Lung (tissue), 17 donors: ENCODE measurements at places on chromosomes 1 and 21. TPM values are rescaled to one million over a fixed set of nuclear protein-coding genes. Genes with fewer than 3 reads are reported as not detected.

CYP4A22 gene
- 0.16 TPM for polyA plus RNA-seq

SMCP gene
- not detected for polyA plus RNA-seq

NGF gene
- polyA plus RNA-seq = 1.7 TPM

RXRG gene
- 1.8 TPM for polyA plus RNA-seq

ST6GALNAC5 gene
- polyA plus RNA-seq = 8.9 TPM

PEAR1 gene
- polyA plus RNA-seq = 7.6 TPM

TNFRSF4 gene
- 11.3 TPM for polyA plus RNA-seq

FCMR gene
- 3.6 TPM for polyA plus RNA-seq

RHOC gene
- polyA plus RNA-seq = 243 TPM

MMEL1 gene
- polyA plus RNA-seq = 6.2 TPM

RIPPLY3 gene
- polyA plus RNA-seq = 0.93 TPM

- DNase-seq = no peak
Measured at GRCh38 chr1:67942274-67942673, 108.2 kb downstream of the DIRAS3 start.

DNA sequence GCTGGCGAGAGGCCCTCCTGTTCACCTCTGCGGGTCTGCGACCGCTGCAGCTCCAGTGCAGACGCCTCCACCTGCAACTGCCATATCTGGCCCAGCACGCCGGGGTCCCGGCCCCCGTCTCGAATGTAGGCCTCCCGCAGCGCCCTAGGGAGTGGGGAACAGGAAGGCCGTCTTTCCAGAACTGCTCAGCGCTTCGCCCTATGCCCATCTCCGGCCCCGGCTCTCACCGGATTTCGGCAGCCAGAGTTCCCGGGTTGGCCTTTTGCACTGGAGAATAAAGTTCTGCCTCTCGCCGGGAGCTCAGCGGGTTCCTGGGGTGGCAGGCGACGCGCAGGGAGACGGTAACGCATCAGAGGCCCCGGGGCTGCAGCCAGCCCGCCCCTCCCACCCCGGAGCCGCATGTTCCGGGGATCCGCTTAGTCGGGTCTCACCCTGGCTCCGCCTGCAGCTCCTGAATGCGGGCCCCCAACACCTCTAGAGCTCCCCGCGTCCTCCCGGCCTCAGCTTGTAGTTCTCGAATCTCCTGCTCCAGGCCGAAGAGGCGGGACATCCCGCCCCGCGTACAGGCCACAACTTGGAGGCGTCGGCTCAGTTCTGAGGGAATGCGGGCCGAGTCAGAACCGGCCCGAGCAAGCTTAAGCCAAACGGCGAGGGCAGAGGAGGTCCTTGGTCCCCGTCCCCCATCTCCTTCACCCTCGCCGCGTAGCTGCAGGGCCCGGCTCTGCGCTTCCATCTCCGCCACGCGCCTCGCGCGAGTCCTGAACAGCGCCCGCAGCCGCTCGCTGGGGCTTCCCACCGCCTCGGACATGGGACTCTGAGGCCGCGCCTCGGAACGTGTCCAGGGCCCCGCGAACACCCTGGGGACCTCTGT is 1.1 kb downstream of the CCDC17 start:
- peak; percentile 29 for DNase-seq

DNA sequence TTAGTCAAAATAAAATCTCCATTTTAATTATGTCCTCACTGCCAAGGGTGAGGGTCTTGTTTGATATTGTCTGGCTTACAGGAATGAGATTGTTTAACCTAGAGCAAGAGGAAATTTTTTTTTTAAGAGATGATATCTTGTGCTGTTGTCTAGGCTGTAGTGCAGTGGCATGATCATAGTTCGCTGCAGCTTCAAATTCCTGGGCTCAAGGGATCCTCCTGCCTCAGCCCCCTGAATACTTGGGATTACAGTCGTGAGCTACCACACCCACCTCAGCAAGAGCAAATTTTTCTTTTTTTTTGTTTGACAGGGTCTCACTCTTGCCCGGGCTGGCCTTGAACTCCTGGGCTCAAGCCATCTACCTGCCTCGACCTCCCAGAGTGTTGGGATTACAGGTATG is 84.6 kb downstream of the DISP1 start:
- DNase-seq = no peak

- peak; percentile 51 for DNase-seq
Measured at GRCh38 chr21:32682696-32683474, 44.9 kb downstream of the SYNJ1 start.

DNA sequence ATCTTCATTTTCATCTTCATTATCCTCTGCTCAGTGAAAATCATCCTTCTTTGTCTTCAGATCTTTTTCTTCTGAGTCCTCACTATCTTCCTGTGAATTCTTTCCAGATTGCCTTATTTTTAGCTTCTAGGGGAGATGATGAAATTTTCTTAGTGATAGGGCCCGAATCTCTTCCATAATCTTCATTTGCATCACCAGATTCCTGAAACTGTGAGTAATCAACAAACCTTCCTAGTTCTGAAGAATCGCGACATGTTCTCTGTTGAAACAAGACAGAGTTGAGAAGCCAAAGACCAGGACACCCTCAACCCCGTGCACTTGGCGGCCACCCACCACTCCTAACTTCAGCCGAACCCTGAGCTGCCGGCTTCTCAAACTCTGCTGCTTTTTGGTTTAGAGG is 92.8 kb upstream of the CDC42BPA start:
- DNase-seq = no peak

DNA sequence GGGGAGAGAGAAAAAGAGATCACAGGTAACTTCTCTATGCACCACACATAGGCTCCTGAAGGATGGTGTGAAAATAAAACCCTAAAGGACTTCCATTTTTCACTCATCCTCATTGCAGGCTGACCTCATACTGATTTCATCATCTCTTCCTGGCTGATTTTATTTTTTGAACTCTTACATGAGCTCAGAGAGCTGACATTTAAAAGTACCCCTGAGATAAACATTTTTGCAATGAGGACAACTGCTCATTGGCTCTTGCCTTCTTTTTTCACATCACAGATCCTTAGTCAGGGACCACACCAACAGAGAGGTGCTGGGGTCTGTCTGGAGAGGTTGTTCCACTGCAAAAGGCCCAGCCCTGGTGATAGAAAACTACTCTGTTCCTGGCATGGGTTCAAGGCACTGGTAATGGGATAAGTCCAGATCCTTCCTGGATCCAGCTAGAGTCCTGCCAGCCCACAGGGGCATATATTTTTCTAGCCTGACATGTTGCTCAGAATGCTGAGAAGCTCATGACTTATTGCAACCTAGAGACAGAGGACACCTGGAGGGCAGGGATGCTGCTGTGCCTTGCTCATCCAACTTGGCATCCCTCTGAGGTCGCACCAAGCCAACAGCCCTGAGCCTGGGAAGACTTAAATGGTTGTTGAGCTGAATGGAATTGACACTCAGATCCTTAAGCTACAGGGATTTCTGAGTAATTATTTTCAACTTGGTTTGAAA is 360.0 kb downstream of the HHAT start:
- no peak for DNase-seq

- DNase-seq = no peak
Measured at GRCh38 chr1:182910143-182910542, 42.8 kb downstream of the SHCBP1L start.

DNA sequence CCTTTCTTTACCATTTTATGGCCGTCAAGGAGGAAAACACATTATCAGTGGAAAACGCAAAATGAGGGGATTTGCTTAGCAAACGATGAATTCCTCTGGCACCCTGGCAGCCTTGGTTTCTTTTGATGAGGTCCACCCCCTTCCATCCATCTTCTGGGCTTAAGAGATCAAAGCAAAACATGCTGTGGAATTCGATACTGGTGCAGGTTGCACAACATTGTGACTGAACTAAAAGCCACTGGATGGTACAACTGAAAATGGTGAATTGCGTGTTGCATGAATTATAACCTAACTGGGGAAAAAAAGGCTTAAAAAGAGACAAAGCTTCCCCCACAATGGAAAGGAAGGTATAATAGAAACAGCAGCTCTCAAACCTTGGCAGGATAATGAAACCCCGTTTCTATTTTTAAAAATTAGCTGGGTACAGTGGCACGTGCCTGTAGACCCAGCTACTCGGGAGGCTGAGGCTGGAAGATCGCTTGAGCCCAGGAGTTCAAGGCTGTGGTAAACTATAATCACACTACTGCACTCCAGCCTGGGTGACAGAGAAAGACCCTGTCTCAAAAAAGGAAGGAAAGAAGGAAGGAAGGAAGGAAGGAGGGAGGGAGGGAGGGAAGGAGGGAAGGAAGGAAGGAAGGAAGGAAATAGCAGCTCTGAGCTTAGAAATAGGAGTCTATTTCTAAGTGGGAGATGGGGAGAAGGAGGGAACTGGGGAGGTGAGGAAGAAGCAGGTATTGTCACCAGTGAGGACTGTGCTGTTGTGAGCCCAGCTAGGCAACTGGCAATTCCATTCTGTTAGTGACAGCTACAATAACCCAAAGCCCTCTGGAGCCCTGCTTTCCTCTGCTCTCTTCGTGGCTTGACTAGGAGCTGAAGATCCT is 29.0 kb upstream of the LGALS8 start:
- DNase-seq = peak; percentile 26

GRCh38 chr1:211327346-211327921 is 801 bp downstream of the TRAF5 start:
- peak; percentile 76 for DNase-seq

DNA sequence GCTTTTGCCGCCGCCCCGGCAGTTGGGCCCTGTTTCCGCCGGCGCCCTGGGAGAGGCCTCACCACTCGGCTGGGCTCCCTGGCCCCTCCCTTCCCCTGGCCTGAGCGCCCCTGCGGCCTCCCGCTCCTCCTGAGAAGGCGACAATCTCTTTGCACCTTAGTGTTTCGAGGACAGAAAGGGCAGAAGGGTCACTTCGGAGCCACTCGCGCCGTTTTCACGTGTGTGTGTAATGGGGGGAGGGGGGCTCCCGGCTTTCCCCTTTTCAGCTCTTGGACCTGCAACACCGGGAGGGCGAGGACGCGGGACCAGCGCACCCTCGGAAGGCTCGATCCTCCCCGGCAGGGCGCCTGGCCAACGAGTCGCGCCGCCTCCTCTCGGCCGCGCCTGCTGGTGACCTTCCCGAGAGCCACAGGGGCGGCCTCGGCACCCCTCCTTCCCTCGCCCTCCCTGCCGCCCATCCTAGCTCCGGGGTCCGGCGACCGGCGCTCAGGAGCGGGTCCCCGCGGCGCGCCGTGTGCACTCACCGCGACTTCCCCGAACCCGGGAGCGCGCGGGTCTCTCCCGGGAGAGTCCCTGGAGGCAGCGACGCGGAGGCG is 432 bp upstream of the SIM2 start:
- peak; percentile 48 for DNase-seq

GRCh38 chr1:160206421-160207117 is 1.4 kb downstream of the PEA15 start:
- DNase-seq = no peak

DNA sequence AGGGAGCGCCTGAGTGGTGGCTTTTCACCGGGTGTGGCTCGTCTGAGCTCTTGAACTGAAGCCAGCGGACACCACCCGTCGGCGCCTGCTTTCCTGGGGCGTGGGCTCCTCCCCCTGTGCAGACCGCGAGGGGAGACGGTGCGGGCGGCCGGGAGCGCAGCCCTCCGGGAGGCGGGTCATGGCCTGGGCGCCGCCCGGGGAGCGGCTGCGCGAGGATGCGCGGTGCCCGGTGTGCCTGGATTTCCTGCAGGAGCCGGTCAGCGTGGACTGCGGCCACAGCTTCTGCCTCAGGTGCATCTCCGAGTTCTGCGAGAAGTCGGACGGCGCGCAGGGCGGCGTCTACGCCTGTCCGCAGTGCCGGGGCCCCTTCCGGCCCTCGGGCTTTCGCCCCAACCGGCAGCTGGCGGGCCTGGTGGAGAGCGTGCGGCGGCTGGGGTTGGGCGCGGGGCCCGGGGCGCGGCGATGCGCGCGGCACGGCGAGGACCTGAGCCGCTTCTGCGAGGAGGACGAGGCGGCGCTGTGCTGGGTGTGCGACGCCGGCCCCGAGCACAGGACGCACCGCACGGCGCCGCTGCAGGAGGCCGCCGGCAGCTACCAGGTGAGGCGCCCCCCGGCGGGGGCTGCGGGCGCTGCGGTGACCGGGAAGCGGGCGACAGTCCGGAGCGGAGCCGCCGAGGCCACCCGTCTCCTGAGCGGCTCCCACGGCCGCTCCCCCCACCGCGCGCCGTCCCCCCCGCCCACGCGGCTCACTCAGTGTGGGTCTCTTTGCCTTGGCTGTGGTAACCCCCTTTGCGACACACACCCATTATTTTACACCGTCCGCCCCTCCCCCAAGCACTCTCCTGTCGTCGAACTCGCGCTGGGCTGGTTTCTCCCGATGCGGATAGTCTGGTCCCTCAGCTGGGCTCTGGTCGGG is at the start of gene TRIM58:
Gene TRIM58, plus strand, starts transcription at position 119 of the 916 bp plus-strand sequence. Its CDS starts 60 bp downstream, at position 179.
- DNase-seq = peak; percentile 4

DNA sequence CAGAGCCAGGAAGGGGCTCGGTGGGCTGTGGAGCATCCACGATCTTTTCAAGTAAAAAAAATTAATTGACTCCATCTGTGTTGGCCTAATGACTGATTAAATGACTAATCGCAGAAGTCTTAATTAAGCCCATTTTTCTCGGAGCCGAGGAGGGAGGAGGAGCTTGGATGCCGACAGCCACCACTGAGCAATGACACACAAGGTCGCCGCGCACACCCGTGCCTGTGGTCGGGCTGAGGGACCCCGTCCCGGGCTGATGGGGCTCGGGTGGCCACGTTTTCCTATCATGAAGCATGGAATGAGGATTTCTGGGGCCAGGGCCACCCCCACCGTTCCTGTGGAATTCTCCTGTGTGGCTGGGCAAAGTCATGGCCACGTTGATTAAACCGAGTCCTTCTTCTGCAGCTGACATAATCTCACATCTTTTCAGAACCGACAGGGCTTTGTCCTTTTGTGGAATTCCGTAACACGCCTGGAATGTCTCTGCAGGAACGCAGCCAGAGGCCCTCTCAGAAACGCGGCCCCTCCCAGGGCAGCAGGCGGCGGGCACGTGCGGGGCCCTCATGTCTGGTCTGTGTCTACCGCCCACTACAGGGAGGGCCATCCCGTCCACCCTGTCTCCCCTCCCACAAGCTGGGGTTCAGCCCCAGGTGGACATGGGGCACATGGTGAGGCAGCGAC is 60.7 kb downstream of the MORN1 start:
- peak; percentile 92 for DNase-seq

GRCh38 chr1:10631811-10632593 is 157.3 kb downstream of the PEX14 start:
- peak; percentile 72 for DNase-seq

DNA sequence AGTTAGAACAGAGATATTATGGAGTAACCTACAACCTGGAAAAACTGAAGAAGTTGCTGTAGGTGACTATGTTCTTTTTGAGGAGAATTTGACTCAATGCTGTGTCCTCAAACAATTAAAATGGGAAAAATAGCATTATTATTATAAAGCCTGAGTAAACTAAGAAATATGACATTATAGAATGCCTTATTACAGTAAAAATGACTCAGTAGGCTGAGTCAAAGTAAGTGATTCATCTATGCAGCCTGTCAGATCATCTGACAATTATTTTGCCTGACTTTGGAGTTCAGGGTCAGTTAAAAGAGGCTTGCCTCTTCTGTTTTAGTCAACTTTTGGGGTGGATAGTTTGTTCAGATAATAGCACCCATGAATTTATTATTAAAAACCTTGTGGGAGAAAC is 150.8 kb upstream of the PTGFR start:
- no peak for DNase-seq

- no peak for DNase-seq
Measured at GRCh38 chr1:100972185-100972584, 53.4 kb downstream of the DPH5 start.

GRCh38 chr1:235646463-235646862 is 3.1 kb downstream of the GNG4 start:
- no peak for DNase-seq

GRCh38 chr1:30684881-30685795 is 38.2 kb downstream of the MATN1 start:
- peak; percentile 52 for DNase-seq

GRCh38 chr1:179034720-179035119 is 9.0 kb downstream of the FAM20B start:
- DNase-seq = no peak
